ENCODE measurements at places on chromosomes 1 and 21.

- DNase-seq = peak; percentile 16
Observed at GRCh38 chr21:19853709-19854575, 1144.3 kb upstream of the NCAM2 start.

- no peak for DNase-seq
Observed at GRCh38 chr1:223873044-223873443, 27.3 kb upstream of the TP53BP2 start.

- no peak for DNase-seq
Observed at GRCh38 chr1:6112690-6113005, 67.0 kb downstream of the KCNAB2 start.

DNA sequence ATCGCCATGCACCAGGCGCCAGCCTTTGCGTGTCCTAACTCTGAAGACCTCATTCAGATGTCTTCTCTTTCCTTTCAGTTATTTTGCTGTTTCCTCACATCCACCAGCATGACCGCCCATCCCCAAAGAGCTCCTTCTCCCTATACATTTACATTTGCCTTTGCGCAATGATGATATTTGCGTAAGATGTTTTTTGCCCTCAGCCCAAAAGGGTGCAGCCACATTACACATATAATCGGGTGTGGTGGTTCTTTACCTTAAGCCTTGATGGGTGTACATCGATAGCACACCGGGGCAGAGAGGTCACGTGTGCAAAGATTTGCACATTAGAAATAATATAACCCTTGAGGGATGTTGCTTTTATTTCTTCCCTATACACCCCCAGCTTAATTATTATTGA lies 192.8 kb downstream of the HUNK start:
- DNase-seq = no peak

GRCh38 chr1:154557939-154558719 lies at the start of gene UBE2Q1:
Gene UBE2Q1, minus strand, starts transcription at chr1:154558662. Its CDS starts 109 bp downstream, at chr1:154558553.
- no peak for DNase-seq

- no peak for DNase-seq
Observed at GRCh38 chr1:241332037-241332409, 25.0 kb downstream of the RGS7 start.

DNA sequence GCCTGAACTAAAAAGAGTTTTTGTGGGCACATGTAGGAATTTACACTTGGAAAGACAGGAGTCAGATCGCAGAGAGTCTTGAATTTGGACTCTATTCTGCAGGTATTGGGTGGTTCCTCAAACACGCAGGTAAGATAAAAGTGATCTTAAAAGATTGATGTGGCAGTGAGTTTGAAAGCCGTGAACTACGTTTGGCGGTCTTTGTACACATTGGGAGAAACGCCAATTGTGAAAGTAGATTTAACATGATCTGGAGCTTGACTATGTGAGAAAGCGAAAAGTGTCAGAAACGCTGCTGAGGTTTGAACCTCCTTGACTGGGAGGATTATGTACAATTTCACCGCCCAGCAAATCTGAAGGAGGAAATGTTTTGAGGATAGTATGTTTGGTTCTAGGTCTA lies 1.5 kb upstream of the PPP2R5A start:
- no peak for DNase-seq

DNA sequence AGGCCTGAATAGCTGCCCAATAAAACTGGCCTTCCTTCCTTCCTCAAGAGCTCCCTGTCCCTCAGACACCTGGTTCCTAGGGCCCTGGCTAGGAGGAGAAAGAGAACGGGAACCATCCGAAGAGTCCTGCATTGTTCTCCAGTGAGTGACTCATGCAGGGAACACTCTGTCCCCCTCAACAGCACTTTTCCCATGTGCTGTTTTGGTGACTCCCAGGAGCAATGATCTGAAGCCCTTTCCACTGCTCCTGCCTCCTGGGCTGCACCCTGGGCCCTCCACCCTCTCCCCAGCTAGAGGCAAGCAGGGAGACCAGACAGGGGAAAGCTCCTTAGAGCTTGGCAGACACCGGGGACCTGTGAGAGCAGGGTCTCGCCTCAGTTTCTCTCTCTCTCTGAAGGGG lies 18.9 kb downstream of the TNNT2 start:
- no peak for DNase-seq

DNA sequence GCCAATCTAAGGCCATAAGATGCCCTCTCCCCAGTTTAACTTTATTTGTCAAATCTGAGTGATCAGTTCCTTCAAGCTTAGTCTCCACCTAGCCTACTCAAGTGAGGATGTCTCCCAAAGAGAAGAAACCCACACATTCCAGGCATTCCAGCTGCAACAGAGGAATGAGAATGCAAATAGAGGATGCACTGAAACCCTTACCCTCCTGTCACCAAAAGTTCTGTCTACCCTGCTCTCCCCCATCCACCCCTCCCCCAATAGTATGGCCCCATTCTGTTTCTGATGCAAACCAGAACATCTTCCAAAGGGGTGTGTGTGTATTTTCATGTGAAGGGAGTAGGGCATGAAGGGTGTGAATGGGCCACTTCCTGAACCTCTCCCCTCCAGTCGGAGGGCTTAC lies 3.0 kb downstream of the DUSP23 start:
- no peak for DNase-seq

DNA sequence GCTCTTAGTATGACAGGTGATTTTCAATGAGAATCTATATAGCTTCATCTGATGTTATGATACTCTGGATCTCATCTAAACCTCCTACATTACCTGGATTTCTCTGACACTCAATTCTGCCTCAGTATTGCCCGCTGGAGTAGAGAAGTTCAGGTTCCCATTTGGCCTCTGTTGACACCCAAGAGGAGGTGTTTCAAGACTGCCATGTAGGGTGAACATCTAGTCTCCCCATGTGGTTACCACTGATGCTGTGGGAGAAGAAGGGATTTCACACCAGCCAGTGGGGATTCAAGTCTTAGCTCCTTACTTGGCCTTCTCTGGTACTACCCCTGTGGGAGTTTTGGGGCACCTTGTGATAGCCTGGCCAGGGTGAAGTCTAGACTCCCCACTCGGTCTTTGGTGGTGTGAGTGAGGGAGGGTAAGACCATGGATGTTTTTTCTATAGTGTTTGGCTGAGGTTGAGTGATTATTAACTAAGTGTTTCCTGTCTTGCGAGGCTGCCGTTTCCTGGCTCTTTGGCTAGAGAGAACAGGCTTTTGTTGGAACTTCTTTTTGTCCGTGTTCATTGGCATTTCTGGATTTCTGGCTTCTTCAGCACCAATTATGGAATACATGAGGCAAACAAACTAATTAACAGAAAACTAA lies 90.7 kb downstream of the RHOU start:
- DNase-seq = no peak

DNA sequence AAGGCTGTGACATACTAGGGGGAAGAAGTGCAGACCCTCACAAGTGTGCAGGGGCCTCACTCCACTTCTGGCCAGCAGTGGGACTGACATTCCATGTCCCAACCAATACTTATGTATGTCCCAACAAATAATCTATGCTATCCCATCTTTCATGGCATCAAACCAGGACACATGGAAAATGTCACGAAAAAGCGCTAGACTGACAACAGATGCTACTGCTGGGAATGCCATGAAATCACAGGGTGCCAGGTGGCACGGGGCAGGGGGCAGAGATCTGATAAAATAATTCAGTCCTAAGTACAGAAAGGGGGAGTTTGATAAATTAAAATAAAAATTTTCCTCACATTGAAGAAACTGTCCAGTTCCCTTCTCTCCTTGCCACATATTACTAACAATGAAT lies 27.6 kb upstream of the BCAS2 start:
- DNase-seq = no peak

GRCh38 chr21:44436958-44437357 lies 18.4 kb upstream of the LRRC3 start:
- peak; percentile 69 for DNase-seq

DNA sequence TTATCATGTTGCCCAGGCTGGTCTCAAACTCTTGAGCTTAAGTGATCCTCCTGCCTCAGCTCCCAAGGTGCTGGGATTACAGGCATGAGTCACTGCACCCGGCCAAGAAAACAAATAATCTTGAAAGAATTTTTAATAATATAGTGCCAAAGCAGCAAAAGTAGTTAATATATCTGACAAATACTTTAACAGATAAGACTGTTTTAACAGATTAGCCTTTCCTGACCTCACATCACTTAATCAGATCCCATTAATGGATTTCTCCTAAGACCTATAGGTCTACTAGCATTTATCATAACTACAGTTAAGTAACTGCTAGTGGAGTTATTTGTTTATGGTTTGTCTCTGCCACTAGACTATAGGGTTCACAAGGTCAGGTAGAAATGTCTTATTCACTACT lies 61.1 kb upstream of the HP1BP3 start:
- no peak for DNase-seq

GRCh38 chr21:28084951-28085350 lies 907.7 kb downstream of the LTN1 start:
- DNase-seq = no peak

- DNase-seq = no peak
Observed at GRCh38 chr21:45087022-45087823, 12.8 kb downstream of the ADARB1 start.

GRCh38 chr1:153220606-153221303 lies 3.4 kb downstream of the PRR9 start:
- DNase-seq = no peak

GRCh38 chr1:71625004-71625403 lies 544.2 kb upstream of the ZRANB2 start:
- DNase-seq = no peak

- DNase-seq = no peak
Observed at GRCh38 chr1:8281843-8282509, 35.9 kb upstream of the SLC45A1 start.

GRCh38 chr21:16037421-16037955 lies 307.7 kb downstream of the USP25 start:
- DNase-seq = no peak

- DNase-seq = no peak
Observed at GRCh38 chr1:223041481-223041880, 101.6 kb downstream of the TLR5 start.

GRCh38 chr1:229999004-229999670 lies 67.9 kb upstream of the GALNT2 start:
- DNase-seq = peak; percentile 21

DNA sequence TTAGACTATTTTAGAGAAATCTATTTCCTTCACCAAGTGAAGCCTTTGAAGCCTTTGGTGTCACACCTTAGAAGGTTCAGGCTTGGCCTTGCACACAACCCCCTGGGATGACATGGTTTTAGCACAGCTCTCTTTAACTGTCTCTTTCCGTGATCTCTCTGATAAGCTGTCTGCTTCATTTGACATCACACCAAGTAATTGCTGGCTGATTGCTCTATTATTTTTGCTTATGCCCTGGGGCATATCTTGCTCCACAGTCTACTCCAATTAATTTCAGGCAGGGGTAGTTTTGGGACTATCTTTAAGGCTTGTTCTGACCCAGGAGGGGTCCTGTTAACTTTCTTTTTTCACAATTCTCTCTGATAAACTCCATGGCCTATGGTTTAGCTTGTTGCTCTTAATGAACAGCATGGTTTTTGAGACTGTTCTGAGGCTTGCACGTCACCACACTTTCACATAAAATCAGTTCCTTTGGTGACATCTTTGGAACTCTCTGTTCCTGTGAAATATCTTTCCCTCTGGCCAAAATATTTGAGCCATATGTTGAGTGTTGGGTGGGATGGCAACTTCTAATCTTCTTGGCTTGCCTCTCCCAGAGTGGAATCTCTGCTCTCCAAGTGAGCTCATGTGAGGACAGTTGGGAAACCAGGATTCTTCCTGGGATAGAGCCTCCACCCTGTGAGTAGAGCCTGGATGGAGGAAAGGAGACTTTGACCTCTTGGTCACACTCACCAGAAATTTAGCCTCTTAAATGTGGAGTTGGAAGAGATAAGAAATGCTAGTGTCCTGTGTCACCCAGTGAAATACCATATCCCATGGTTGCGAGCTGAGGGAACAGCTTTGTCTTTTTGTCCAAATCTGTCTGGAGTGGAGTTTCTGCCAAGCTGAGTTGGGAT lies 63.6 kb downstream of the MAP3K21 start:
- DNase-seq = no peak

GRCh38 chr1:185917646-185918045 lies 183.5 kb downstream of the HMCN1 start:
- peak; percentile 6 for DNase-seq

DNA sequence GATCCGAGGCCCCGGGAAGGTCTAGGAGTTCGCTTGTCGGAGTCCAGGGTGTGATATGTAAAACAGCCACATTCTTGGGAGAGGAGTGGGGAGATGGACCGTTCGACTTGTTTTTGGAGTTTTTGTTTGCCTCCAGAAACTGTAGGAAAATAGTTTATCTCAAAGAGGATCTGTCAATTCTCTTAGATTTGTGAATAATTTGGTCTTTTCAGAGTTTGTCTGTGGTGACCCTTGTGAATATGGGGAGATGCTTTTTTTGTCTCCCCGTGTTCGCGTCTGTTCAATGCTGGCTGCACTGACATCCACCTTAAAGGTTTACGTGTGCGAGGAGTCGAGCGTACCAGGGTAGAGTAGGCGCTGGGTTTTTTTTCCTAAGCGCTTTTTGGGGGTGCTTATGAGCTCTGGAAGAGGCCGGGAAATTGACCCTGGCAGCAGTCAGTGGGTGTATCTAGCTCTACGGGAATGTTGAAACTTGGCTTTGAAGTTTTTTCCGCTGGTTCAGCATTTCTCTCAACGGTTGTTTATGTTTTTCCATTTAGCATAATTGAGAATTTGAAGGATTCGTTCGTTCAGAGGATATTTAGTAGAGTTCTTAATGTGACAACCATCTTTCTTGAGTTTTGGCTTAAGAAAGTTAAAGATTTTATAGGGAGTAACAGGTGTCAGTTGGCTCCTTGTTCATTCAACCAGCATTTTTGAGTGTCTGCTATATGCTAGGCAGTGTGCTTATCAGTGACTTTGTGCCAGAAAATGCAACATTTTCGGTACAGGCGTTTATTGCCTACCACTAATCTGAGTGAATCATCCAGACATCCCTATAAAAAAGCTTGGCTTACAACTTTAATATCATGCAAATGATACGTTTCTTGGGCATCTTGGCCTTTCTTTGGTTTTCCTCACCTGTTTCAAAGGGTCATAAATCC lies 1.2 kb downstream of the SZRD1 start:
- DNase-seq = peak; percentile 80

DNA sequence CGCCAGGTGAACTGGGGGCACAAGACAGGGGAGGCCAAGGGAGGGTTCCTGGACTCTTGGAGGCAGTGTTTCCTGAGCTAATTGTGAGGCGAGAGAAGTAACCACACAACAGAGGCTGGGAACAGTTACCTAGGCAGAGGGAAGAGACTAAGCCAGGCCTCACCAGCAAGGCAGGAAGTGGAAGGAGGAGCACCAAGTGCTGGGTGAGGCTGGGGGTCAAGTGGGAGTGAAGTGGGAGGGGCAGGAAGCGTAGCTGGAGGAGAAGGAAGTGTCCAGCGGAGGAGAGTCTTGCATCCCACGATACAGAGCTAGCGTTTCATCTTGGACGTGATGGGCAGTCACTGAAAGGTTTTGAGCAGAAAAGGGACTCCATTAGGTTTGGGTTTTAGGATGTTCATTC lies 48.3 kb upstream of the CAPZB start:
- DNase-seq = no peak

GRCh38 chr21:46161633-46162592 lies 6.5 kb upstream of the FTCD start:
- peak; percentile 56 for DNase-seq

Data from H7 (cell line).